ENCODE measurements at places on chromosomes 5 and 9. TPM values are rescaled to one million over a fixed set of nuclear protein-coding genes. Genes with fewer than 3 reads are reported as not detected.

The PCDHGC4 gene
- 0.32 TPM for total RNA-seq

The S1PR3 gene
- 1.8 TPM for total RNA-seq

The TARS1 gene
- total RNA-seq, result 328 TPM

The TRIM36 gene
- not detected for total RNA-seq

The F2R gene
- 144 TPM for total RNA-seq

The SREK1IP1 gene
- total RNA-seq, result 12.7 TPM

The PCDHGB1 gene
- total RNA-seq, result under 0.01 TPM

The RETREG1 gene
- 0.15 TPM for total RNA-seq

The CTSV gene
- total RNA-seq, result 1.6 TPM

The PTPN3 gene
- total RNA-seq, result not detected

The CDKN2A gene
- 4.9 TPM for total RNA-seq

The TGFBI gene
- total RNA-seq, result 40.6 TPM

The ZNF474 gene
- total RNA-seq, result not detected

The AHRR gene
- total RNA-seq, result 12.3 TPM

The MSX2 gene
- 0.32 TPM for total RNA-seq

The IL7R gene
- 1.3 TPM for total RNA-seq

The SLC45A2 gene
- total RNA-seq, result not detected

Data from epithelial cell of umbilical artery (primary cell).